ENCODE measurements at places on chromosomes 16 and 17. TPM values are rescaled to one million over a fixed set of nuclear protein-coding genes. Genes with fewer than 3 reads are reported as not detected.

Gene PLLP
- 2.8 TPM for total RNA-seq

Gene PRAC2
- not detected for total RNA-seq

Gene TMEM132E
- 1.3 TPM for total RNA-seq

Gene PLCD3
- total RNA-seq = 3.8 TPM

Gene ABCA8
- total RNA-seq = 3.8 TPM

Gene KRTAP9-4
- not detected for total RNA-seq

Gene SF3B3
- 152 TPM for total RNA-seq

Gene BOLA2B
- 16.9 TPM for total RNA-seq

Gene GPR139
- 3.4 TPM for total RNA-seq

Gene NPEPPS
- total RNA-seq = 305 TPM

Gene KRTAP3-2
- total RNA-seq = not detected

Gene THRA
- total RNA-seq = 132 TPM

Gene PIPOX
- total RNA-seq = 4.7 TPM

Gene CX3CL1
- total RNA-seq = 3.1 TPM

Gene SALL1
- 11.9 TPM for total RNA-seq

Gene NGFR
- total RNA-seq = 1.6 TPM

Gene SNX11
- 8.8 TPM for total RNA-seq

Gene ZNF423
- total RNA-seq = 12.5 TPM

Gene C17orf100
- 5.3 TPM for total RNA-seq

Gene HIGD1B
- total RNA-seq = 1.3 TPM

Gene GPR142
- not detected for total RNA-seq

Gene HSBP1
- 101 TPM for total RNA-seq

Gene MYH11
- under 0.01 TPM for total RNA-seq

Gene SPNS3
- total RNA-seq = not detected

Gene HASPIN
- total RNA-seq = 1.3 TPM

Gene HAS3
- 9.7 TPM for total RNA-seq

Gene ATMIN
- 79.5 TPM for total RNA-seq

Gene SBK1
- 39.8 TPM for total RNA-seq

Gene TNFAIP1
- 33.2 TPM for total RNA-seq

Gene PMFBP1
- 1.6 TPM for total RNA-seq

Gene GLOD4
- 80.4 TPM for total RNA-seq

Gene ABCC11
- 0.31 TPM for total RNA-seq

Gene SCIMP
- total RNA-seq = not detected

Gene DBF4B
- total RNA-seq = 7.5 TPM

Gene KRTAP4-3
- total RNA-seq = not detected

Gene EVPL
- not detected for total RNA-seq

Gene PRSS21
- not detected for total RNA-seq

Gene ITPRIPL2
- 2.8 TPM for total RNA-seq

Gene TMEM238L
- not detected for total RNA-seq

Gene CACNG5
- total RNA-seq = 0.63 TPM

Gene CD300A
- total RNA-seq = 2.5 TPM

Gene SP6
- total RNA-seq = not detected
